ENCODE measurements at places on chromosomes 5 and 9. TPM values are rescaled to one million over a fixed set of nuclear protein-coding genes. Genes with fewer than 3 reads are reported as not detected.

DNA sequence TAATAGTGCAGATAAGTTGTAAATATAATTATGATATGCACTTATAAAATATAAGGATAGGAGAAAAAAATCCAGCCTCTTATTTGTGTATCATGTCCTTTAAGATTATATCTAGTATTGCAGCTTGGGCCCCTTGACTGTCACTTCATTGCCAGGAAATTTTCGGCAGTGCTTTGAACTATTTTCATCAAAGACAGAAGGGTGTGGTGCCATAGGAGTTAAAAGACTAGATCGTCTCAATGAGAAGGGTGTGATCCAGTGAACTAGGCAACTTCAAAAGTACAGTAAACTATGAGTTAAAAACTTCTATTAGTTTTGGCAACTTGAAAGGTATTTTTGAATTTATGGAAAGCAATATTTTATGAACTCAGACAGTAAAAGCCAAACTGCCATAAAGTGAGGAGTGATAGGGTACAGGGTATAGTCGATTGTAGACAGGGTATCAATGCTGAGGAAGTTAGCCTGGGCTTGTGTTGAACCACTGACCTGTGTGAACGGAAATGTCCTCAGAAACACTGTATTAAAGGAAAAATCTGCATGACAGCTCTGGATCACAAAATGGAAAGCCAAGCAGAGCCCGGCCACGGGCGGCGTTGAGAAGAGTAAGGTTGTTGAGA is 48.6 kb upstream of the IZUMO3 start:
- DNase-seq: no peak

- DNase-seq: no peak
These were observed 305.0 kb upstream of the TNC start for GRCh38 chr9:115422932-115423440.

GRCh38 chr5:111079846-111080245 is 8.3 kb downstream of the TSLP start:
- no peak for DNase-seq

DNA sequence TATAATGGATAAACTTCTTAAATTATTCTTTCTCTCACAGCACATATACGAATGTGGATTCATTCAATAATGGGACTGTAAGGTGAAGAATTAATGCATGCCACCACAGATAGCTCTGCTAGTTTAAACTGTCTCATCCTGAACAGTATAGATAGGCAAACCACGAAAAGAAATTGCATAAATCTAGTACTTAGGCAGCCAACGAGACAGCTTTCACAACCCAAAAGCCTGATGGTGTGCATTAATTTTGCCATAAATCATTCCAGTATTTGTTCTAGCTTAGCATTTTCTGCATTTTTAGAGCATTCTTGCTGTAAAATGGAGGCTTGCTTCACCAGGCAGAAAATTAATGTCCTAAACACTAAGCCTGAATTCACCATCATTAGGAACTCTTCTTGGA is 834.2 kb upstream of the DMAC1 start:
- DNase-seq: no peak

DNA sequence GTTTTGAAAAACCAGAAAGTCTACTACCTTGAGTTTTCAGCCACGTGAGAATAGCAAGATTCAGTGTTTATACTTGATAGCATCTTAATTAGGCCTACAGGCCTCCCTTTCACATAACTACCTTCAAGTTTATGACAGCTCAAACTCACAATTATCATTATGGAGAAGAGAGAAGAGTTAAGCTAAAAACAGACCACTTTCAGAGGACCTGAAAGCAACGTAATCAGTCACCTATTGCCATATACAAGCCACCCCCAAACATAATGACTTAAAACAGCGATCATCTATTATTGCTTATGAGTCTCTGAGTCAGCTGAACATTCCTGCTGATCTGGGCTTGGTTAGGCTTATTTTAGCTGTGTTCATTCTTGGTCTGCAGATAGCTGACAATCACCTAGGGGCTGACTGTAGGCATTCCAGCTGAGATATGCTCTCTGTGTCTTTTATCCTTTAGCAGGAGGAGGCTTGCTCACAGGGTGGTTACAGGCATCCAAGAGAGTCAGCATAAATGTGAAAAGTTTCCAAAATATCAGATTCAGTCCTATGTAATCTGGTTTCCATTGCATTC is 130.9 kb downstream of the COX7C start:
- DNase-seq: no peak

DNA sequence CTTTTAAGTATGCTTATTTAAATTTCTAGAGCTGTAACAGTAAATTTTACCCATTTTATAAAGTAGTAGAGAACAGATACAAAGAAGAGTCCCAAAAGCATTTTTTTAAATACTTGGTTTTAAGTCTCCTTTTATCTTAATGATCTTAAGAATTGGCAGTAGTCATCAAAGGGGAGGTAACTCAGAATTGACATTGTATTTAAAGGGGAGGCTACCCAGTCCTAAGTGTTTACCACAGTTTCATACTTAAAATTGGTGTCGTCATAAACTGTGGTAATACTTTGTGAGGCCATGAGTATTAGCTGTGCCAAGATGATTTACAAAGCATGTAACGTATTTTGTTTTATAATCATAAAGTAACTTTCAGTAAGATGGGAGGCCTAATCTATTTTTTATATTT is 14.8 kb downstream of the SLC25A46 start:
- no peak for DNase-seq

DNA sequence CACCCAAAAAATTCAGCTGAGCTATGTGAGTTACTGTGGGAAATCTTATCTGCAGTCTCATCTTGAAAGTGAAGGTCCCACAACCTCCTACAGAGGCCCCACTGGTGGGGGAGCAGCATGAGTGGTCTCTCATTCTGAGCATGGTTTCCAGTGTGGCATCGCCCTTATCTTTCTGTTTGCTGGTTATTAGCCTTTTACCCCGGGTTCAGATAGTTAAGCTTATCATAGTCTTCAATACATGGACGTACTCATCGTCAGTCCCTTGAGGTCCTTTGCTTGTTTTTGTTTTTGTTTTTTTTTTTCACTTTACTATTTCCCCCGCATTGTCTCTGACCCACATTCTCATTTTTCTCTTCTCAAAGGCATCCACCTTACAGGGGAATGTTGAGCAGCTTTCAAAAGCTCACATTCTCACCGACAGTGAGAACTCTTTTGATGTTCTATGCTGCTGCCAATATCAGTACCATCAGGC is 7.7 kb upstream of the HAVCR2 start:
- DNase-seq: no peak

GRCh38 chr9:27204578-27204977 is 92.4 kb downstream of the EQTN start:
- DNase-seq: no peak

The PTRH1 gene
- total RNA-seq: 11.9 TPM

The NUTM2G gene
- total RNA-seq: not detected

The UNC5A gene
- total RNA-seq: 2.8 TPM

The PCDHB8 gene
- 2.8 TPM for total RNA-seq

The PKN3 gene
- total RNA-seq: 20.0 TPM
